ENCODE measurements at places on chromosomes 16 and 17. TPM values are rescaled to one million over a fixed set of nuclear protein-coding genes. Genes with fewer than 3 reads are reported as not detected.

DNA sequence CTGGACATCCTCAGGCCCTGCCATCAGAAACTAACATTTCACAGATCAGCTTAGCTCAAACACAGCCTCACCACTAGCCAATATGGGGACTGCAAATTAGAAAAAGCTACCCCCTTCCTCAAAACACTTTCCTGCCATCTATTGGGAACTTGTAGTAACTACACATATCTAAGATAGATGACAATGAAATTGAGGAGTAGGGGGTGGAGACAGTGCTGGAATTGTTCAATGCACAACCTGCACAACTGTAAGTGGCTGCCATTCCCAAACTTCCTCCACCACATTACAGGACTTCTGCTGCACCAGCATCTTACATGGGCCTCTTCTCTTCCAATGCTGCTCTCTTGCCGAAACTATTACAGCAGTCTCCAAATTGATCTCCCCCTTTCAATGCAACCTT, 21.9 kb downstream of the AIPL1 start:
- DNase-seq, result peak; percentile 82

DNA sequence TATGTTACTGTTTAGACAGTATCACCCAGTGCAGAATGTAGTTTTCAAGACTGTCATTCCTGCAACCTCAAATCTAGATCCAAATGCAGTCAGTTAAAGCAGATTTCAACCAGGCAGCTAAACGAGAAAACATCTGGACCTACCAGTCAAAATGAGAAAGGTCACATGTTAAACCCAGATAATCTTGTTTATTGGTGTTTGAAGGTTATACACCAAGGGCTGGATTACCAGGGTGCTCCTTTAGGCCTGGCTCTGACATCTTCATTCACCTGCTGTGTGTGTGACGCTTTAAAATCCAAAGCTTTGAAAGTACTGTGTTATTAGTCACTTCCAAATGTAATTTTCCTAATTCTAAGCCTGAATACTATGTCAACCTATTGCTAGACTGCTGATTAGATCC, 54.9 kb downstream of the IKZF3 start:
- no peak for DNase-seq

GRCh38 chr16:48381201-48381600, 4.0 kb downstream of the SIAH1 start:
- no peak for DNase-seq

GRCh38 chr17:32971171-32971570, 20.5 kb upstream of the SPACA3 start:
- no peak for DNase-seq

GRCh38 chr16:81585785-81586184, 141.2 kb downstream of the CMIP start:
- peak; percentile 77 for DNase-seq

DNA sequence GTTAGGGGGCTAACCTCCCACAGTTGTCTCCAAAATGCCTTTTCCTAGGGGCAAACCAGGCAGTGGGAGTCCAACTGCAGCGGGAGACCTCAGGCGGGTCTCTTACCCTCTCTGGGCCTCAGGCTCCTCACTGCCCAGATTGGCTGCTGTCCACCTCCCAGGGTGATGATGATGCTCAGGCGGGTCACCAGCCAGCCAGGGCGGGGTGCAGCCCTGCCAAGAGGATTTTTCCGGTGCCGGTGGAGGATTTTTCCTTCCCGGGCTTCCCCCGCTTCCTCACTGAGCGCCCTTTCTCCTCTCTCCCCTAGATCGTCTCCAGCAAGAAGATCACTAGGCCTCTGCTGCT, 22.8 kb downstream of the CPNE2 start:
- DNase-seq, result no peak

- DNase-seq, result no peak
These were observed 13.8 kb upstream of the TMEM92 start for GRCh38 chr17:50260501-50260911.

GRCh38 chr16:49675413-49675812, 180.5 kb downstream of the ZNF423 start:
- no peak for DNase-seq

RPL38 gene
- total RNA-seq, result 231 TPM

All from GM23338 (cell line).